ENCODE measurements at places on chromosomes 11 and 22.

DNA sequence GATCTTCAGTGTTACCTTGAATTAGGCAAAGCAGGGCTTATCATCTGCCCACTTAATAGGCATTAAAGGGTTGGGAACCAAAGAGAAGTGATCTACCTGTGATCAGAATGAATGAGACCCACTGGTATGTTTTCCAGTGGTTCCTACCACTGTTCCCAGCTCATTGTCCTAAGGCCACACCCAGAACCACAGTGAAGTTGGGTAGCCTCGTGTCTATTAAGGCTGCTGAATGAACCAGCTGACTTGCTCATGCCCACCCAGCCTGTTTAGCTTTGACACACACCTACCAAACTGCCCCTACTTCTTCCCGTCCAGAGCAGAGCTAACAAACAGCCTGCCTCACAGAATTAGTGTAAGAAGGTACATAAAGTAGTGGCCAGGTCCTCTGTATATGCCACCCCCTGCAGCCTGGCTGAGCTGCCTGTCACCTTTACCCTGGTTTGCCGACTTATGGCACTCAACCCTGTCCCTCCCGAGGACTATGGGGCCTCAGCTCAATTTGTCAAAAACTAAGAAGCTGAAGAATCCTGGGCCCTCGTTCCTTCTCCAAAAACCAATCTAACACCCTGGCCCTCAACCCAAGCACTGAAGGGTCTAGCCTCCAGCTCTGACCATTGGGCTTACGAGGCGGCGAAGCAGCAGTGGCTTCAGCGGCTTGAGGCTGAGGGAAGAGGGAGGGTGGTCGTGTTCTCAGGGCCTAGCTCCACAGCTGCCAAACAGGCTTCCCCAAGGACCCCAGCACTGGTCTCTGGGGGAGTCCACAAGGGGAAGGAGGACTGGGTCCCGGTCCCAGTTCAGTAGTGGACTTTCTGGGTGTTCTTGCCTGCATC lies 9.8 kb downstream of the UCP2 start:
- DNase-seq: no peak

GRCh38 chr22:43060183-43060582 lies 29.0 kb downstream of the TTLL1 start:
- DNase-seq: no peak

DNA sequence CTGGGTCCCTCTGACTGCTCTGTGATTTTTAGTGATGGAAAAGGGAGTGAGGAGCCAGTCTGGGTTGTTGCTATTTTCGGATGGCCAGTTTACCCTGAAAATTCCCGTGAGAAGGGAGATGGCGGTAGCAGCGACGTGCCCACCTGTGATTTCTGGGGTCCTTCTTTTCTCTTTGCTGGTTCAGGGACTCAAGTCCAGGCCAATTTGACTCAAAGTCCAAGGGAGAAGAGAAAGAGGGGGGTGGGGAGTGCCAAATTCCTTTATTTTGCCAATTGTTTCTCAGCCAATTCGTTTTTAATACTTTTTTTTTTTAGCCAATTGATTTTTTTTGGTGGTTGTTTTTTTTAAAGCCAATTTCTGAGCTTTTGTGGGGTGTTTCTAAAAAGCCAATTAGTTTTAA lies 6.9 kb downstream of the IGF2 start:
- DNase-seq: no peak

DNA sequence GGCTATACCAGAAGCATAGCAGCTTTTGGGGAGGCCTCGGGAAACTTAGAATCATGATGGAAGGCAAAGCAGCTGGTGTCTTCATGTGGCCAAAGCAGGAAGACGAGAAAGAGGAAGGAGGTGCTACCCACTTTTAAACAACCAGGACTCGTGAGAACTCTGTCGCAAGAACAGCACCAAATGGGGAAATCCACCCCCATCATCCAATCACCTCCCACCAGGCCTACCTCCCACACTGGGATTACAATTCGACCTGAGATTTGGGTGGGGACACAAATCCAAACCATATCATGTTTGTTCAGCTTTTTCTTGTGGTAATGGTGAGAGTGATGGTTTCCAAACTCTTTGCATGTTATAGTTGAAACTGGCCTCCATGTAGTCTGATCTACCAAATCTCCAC lies 32.5 kb upstream of the OR10D3 start:
- DNase-seq: no peak

DNA sequence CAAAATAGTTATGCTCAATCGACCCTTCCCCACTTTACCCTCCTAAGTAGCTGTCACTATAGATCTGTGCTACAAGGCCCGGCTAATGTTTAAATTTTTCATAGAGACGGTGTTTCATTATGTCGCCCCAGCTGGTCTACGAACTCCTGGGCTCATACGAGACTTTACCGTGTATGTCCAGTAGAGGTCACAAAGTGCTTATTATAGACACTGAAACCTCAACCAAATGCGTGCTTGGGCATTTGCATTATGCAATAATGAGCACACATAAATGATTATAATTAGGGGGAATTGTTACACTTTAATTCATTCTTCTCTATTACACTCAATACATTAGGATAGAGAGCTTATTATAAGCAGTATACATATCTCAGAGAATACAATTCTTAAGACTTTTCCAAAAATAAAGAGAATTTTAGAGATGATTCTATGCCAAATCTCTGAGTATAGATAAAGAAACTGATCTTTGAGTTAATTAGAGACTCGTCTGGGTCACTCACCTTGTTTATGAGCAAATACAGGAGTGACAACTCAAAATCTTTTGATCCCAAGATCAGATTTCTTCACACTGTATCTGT lies 12.5 kb upstream of the MRPL16 start:
- no peak for DNase-seq

DNA sequence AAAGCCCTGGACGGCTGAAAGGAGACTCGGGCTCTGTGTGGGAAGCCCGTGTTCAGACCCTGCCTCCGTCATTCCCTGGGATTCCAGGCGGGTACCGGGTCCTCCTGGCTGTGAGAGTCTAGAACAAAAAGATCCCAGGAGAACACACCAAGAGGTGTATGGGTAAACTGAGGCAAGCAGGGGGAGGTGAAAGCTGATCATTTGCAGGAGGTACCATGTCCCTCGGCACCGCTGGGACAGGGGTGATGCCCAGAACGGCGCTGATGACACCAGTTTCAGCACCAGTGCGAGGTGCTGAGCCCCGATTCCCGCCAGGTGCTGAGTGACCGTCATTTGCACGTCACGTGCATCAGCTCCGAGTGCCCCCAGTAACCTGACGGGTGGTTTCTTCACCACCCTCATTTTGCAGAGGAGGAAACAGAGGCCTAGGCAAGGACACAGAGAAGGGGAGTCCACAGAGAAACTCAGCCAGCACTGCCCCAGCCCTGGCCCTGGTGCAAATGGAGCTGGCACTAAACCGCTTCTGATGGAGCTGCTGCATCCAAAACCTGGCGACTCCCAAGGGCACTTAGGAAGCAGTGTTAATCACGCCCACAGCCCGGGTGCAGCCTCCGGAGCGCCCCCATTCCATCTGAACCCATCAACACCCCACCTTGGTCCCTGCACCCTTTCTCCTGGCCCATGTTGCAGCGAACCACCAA lies 16.8 kb downstream of the MACROD1 start:
- no peak for DNase-seq

GRCh38 chr11:114705280-114706024 lies 27.1 kb downstream of the NXPE2 start:
- DNase-seq: no peak

GRCh38 chr11:101445761-101446160 lies 138.0 kb downstream of the TRPC6 start:
- DNase-seq: no peak

DNA sequence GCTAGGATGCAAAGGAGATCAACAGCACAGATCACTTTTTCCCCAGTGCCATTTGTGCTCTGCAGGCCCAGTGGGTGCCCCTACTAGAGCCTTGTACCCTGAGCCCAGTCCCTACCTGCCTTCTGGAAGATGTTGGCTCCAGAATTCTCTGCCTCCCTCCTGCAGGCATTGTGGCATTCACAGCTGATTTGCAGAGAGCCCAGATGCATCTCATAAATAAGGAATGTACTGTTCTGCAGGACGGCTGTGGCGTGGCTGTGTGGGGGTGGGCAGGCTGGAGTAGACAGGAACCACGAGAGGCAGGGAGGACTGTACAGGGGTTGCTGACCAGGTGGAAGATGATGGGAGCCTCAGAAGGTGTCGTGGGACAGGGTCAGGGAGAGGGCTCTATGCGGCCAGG lies 11.2 kb upstream of the MIAT start:
- DNase-seq: no peak

DNA sequence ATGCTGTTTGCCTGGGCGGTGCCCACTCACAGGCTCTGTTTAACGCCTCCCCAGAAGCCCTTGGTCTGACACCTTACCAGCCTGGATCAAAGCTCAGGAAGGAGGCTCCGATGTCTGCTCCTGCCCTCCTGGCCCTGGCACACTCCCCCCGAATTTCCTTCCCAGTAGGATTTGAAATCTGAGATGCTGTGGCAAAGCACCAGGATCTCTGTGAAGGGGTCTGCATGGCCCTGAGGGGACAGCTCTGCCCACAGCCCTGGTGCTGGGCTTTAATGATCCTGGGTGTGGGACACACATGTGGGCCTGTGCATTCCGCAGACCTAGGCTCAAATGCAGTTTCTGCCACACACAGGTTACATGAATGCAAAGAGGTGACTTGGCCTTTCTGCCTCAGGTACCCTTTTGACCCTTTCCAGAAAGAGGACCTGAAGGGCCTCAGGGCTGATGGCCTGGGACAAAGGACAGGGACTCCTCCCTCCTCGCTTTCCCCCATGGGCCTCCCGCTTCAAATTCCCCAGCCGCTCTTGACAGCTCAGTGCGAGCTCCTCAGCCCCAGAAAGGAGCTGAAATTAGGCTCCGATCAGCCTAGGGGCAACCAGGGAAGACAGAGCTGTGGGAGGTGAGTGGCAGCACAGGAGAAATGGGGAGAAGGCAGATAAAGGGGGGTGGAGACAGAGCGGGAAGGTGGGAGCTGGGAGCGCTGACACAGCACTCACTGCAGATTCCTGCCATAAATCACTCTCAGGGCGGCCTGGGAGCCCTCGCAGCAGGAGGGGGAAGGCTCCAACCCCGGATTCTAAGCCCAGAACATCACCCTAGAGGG lies 41.3 kb downstream of the TRIM29 start:
- DNase-seq: no peak

- no peak for DNase-seq
These were observed 369.7 kb downstream of the MN1 start for GRCh38 chr22:27431896-27432295.

DNA sequence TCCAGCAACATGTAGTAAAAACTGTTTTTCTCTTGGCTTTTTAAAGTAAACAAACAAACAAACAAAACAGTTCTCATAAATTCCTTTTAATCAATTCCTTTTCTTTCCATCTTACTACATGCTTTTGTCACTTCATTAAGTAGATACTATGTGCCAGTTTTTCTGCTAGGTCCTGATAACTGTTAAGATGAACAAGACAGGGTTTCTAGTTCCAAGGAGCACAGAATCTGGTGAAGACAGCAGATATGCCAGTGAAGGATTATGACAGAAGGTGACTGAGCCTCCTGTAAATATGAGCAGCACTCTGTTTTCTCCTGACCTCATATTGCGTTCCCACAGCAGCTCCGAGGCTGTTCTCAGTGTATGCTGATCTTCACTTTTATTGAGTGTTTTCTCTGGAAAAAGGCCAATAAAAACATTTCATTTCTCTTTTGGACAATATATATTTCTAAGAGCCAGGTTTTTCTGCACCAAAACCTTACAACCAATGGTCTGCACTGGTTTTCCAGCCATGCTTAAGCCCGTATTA lies 45.8 kb downstream of the HEPHL1 start:
- no peak for DNase-seq

DNA sequence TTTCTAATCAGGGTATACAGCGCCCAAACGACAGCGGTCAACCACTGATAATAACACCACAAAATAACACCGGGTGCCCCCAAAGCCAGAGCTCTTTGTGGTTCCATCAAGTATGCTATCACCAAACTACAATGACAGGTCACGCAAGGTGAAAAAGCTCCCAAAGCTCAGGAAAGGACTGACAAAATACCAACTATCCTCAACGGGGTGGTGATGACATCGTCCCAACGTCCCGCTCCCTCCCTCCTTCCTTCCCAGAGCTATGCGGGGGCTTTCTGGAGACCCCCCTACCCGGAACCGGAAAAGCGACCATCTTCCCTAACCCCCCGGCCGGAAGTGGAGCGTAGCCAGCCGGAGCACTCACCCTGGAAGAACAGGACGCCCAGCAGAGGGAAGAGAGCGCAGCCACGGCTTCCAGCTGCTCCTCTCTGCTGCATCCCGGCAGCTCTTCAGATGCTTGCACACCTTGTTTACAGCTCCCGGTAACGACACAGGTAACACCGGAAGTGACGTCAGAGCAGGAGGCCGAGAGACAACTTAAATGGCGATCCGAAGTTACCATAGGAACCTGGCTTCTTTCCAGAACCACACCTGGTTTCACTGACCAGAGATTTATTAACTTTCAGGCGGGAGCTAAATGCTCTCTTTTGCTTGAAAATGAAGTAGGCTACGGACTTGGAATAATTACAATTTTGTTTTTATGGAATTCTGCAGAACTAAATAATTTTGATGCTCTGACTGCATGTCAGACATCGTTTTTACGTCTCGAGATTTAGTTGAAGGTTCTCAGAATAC lies at the start of gene MPZL3:
MPZL3 (minus strand) TSS at position 508 of the 795 bp plus-strand sequence; CDS start at position 437, 71 bp downstream.
- peak; percentile 93 for DNase-seq

DNA sequence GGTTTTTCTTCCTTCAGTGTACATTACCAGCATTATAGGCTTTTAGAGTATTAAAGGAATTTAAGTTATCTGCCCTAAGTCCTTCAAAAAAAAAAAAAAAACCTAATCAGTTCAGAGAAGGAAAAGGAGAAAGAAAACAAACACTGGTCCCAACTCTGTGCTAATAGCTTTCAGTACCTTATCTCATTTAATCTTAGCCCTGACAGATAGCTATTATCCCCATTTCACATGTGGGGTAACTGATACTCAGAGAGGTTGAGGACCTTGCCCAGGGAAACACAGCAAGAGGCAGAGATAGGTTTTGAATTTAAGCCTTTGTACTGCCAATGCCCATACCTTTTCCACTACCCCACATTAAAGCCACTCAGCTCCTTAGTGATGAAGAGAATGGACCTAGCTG lies 43.4 kb downstream of the FAT3 start:
- DNase-seq: no peak

DNA sequence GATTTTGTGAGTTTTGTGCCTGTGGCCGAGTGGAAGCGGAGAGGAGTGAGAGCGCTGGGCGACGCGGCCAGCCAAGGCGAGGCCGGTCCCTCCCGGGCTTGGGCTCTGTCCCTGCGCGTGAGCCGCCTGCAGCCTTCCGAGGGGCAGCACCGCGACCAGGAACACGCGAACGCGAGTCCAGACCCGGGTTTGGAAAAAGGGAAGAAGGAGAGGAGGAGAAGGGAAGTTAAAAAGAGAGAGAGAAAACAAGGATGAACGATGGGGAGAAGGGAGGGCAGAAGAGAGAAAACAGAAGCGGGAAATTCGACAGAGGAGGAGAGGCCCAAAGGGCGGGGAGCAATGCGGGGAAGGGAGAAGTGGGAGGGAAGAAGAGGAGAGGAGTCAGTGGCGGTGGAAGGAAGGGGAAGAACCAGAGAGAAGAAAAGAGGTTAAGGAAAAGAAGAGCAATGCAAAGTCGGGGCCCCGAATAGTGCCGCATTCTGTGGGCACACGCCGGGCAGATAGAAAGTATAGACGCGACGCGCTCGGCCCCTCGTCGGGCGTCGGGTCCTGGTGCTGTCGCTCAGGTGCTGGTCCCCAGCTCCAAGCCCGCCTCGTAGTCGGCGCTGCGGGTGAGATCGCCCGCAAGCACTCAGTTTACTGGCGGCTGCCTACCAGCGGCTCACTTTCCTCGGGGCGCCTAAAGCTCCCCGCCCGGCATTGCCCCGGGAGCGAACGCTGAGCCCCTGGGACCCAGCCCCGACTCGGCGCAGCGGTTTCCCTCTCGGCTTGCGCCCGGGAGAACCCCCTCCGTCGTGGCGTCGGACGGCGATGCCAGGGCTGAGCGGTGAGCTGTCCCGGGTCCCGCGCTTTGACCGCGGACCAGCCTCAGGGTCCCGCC lies 2.8 kb upstream of the BARX2 start:
- DNase-seq: no peak

- no peak for DNase-seq
These were observed 22.5 kb downstream of the P4HA3 start for GRCh38 chr11:74288911-74289310.
